ENCODE measurements at places on chromosomes 4 and X. TPM values are rescaled to one million over a fixed set of nuclear protein-coding genes. Genes with fewer than 3 reads are reported as not detected.

HSPA4L gene
- total RNA-seq, result not detected

IRF2 gene
- total RNA-seq, result 63.4 TPM

MAP9 gene
- 2.9 TPM for total RNA-seq

SPANXC gene
- not detected for total RNA-seq

CT45A5 gene
- total RNA-seq, result not detected

CNKSR2 gene
- total RNA-seq, result 14.7 TPM

ZNF157 gene
- total RNA-seq, result 0.17 TPM

CHRDL1 gene
- not detected for total RNA-seq

CT45A10 gene
- total RNA-seq, result not detected

- H3K27me3 ChIP-seq, result no peaks in the 10 kb centered on the region
- DNase-seq, result no peak
- no peak overlapping the region for H3K27ac ChIP-seq
- no peaks in the 10 kb centered on the region for H3K4me1 ChIP-seq
Measured at GRCh38 chrX:112769034-112769433, 71.6 kb downstream of the AMOT start.

GRCh38 chr4:174794543-174795094 is 34.4 kb downstream of the GLRA3 start:
- no peaks in the 10 kb centered on the region for H3K27me3 ChIP-seq
- DNase-seq, result no peak
- no peak overlapping the region for H3K4me3 ChIP-seq
- no peaks in the 10 kb centered on the region for H3K36me3 ChIP-seq

DNA sequence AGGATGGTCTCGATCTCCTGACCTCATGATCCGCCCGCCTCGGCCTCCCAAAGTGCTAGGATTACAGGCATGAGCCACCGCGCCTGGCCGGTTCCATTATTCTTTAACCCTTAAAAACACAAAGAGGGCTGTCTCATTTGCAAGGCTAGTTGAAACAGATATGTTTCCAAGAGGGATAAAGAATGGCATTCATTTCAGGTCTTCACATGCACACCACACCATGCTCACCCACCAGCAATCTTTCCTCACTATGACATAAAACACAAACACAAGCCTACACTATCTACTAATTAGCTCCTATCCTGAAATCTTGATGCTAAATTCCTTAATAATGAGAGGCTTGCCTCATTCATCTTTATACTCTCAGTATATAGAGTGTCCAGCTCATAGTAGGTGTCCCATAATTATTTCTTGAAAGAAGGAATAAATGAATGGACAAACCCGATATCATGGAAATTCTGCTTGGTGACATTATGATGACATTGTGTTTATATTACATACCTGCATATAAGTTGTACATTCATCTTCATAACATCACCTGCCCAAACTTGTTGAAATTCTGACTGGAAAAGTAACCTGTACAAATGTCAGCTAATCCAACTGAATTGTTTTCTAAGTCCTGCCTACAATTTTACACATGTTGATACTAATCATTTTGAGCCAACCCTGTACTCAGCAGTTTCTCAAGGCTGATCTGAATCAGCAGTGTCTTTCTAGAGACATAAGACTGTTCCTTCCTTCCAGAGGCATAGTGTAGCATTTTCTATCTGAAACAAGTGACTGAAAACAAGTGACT is 408.5 kb downstream of the KLHL13 start:
- H3K36me3 ChIP-seq, result no peaks in the 10 kb centered on the region
- DNase-seq, result no peak
- H3K4me3 ChIP-seq, result no peak overlapping the region
- H3K27me3 ChIP-seq, result no peaks in the 10 kb centered on the region
- no peaks in the 10 kb centered on the region for H3K4me1 ChIP-seq

DNA sequence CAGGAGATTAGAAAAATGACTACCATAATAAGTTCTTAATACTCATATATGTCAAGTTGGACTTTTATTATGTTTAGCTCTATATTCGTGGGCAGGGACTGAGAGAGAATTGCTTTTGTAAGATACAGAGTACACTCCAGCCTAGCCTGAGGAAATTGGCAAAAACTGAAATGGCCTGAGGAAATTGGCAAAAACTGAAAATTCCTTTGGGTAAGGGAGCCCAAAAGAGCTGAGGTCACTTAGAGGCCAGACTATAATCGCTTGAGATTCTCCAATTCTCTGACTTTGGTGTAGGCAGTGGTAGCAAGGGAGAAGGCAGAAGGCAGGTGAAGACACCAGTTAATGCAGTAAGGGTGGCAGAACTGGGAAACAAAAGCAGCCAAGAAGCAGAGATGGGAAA is 124.5 kb upstream of the HCCS start:
- no peak overlapping the region for H3K4me3 ChIP-seq
- H3K36me3 ChIP-seq, result no peaks in the 10 kb centered on the region
- H3K27ac ChIP-seq, result no peak overlapping the region

DNA sequence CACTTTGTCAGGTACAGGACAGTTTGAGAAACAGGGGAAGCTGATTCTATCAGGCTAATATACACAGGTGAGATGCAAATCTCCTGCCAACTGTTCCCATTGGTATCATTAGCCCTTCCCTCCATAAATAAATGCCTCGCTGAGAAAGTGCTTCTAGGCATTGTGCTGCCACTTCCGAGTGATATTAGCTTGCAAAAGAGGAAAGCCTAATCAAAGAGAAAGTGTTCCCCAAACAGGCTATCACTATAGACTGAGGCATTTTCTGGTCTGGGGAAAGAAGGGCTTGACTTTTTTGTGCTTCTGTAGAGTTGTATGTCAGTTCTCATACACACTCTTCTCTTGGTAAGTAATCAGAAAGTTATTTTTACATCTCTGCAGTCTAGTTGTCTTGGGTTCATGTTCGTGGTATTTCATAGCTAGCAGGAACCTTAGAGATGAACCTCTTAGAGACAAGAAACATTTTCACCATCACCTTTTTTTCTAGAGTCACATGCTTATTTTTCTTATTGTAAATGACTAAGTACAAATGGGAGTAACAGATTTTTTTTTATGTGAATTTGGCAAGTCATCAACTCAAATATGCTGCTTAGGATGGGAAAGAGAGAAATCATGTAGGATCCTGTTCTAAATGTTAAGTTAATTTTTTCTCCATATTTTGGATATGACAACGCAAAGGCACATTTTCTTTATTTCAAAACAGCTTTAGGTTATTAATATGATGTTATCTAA is 1009.8 kb downstream of the ADGRL3 start:
- no peaks in the 10 kb centered on the region for H3K36me3 ChIP-seq
- no peaks in the 10 kb centered on the region for H3K4me1 ChIP-seq
- H3K4me3 ChIP-seq, result no peak overlapping the region
- no peak overlapping the region for H3K27ac ChIP-seq
- H3K27me3 ChIP-seq, result no peaks in the 10 kb centered on the region

DNA sequence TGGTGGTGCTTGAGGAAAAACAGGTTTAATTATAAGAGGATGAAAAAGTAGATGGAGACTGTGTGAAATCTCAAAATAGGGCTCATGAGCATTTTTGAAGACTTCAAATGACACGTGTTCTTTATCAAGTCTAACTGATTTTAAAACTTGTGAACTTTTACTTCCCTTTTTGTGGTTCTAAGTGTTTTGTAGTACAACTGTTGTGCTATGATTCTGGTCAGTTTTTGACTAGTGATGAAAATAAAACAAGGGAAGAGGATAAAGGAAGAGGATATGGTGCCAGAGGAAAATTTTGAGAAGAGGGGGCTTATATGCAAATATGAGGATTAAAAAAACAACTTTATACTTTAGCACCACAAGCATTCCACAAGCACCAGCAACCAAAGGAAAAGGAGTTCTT is 644.0 kb downstream of the RPA4 start:
- no peaks in the 10 kb centered on the region for H3K36me3 ChIP-seq
- DNase-seq, result no peak
- no peaks in the 10 kb centered on the region for H3K27me3 ChIP-seq
- no peaks in the 10 kb centered on the region for H3K4me1 ChIP-seq
- no peak overlapping the region for H3K27ac ChIP-seq
- no peak overlapping the region for H3K4me3 ChIP-seq

- H3K4me3 ChIP-seq, result no peak overlapping the region
- H3K4me1 ChIP-seq, result peaks cover 93% of the 10 kb centered on the region
- H3K27me3 ChIP-seq, result no peaks in the 10 kb centered on the region
- peaks cover 47% of the 10 kb centered on the region for H3K36me3 ChIP-seq
Measured at GRCh38 chrX:154351183-154352011, 23.0 kb downstream of the FLNA start.

- H3K27ac ChIP-seq, result peak overlapping the region; percentile 92
- peak overlapping the region; percentile 91 for H3K4me3 ChIP-seq
- no peak for DNase-seq
- peaks cover 15% of the 10 kb centered on the region for H3K36me3 ChIP-seq
- H3K4me1 ChIP-seq, result peaks cover 66% of the 10 kb centered on the region
- no peaks in the 10 kb centered on the region for H3K27me3 ChIP-seq
Measured at GRCh38 chrX:154370300-154371016, 4.0 kb downstream of the FLNA start.

GRCh38 chr4:6607368-6608055 is 32.5 kb downstream of the MAN2B2 start:
- peaks cover 98% of the 10 kb centered on the region for H3K36me3 ChIP-seq
- no peak for DNase-seq
- H3K27ac ChIP-seq, result no peak overlapping the region
- H3K4me1 ChIP-seq, result no peaks in the 10 kb centered on the region

GRCh38 chrX:72046447-72046846 is 85.3 kb downstream of the RTL5 start:
- peaks cover 14% of the 10 kb centered on the region for H3K4me1 ChIP-seq
- peak overlapping the region; percentile 53 for H3K4me3 ChIP-seq
- no peak for DNase-seq
- H3K36me3 ChIP-seq, result no peaks in the 10 kb centered on the region
- H3K27me3 ChIP-seq, result no peaks in the 10 kb centered on the region
- H3K27ac ChIP-seq, result no peak overlapping the region

DNA sequence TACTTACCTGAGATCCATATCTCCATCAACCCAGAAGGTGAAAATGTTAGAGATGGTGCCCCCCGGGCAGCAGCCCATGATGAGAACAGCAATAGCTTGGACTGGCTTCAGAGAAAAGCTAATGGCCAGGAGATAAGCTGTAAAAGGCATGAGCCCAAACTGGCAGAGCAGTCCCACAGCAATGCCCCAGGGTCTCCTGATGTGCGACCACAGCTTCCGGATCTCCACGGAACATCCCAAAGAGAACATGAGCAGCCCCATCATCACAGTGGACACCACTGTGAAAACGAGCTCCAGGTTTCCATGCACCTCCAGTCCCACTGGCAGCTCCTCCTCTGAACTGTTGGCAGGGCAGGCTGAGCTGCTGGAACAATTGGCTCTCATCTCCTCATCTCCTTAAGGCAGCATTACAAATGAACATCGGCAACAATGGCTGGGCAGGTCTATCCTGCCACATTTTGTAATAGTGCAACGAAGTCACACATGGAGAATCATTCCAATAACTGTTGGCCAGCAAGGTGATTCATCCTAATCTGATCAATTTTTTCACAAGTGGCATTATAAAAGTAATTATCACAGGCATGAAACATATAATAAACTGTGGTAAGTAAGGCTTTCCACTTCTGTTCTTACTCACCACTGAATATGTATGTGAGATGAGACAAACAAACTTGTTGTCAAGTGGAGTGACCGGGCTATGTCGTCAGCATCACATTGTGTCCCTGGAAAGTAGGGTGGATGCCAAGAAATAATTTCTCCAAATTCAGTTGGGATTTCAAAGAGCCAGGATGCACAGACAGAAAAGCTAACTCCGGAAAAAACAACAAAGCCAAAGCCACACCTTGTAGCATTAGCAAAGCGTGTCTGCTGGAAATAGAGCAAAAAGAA is at the start of gene SLC10A6:
Gene SLC10A6 (minus strand): TSS at position 653 of the 888 bp plus-strand sequence. CDS start 269 bp downstream, at position 384.
- no peak within 1 kb of the TSS for H3K27ac ChIP-seq
- no peaks in the 10 kb centered on the region for H3K27me3 ChIP-seq
- H3K36me3 ChIP-seq, result no peaks in the 10 kb centered on the region
- no peak for DNase-seq
- H3K4me3 ChIP-seq, result no peak within 1 kb of the TSS

DNA sequence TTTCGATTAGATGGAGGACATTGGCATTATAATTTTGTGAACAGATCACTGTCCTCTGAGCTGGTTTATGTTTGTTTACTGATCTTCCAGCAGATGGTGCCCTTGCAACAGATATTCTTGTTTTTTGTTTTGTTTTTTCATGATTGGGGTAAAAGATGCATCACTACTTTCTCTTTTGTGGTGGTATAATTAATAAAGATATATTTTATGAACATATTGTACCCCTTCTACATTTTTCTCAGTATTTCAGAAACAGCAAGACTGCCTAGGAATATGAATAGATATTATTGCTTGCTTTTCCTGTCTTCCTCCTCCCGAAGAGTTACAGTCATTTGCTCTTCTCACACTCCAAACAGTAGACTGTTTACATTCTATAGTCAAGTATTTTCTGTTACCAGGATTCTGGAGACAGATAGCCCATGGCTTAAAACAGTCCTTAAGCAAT is 905.2 kb downstream of the TRAM1L1 start:
- no peaks in the 10 kb centered on the region for H3K36me3 ChIP-seq
- H3K27ac ChIP-seq, result no peak overlapping the region
- no peaks in the 10 kb centered on the region for H3K27me3 ChIP-seq
- DNase-seq, result no peak
- no peak overlapping the region for H3K4me3 ChIP-seq

- DNase-seq, result no peak
- no peaks in the 10 kb centered on the region for H3K4me1 ChIP-seq
- H3K36me3 ChIP-seq, result no peaks in the 10 kb centered on the region
- no peaks in the 10 kb centered on the region for H3K27me3 ChIP-seq
- H3K4me3 ChIP-seq, result no peak overlapping the region
- H3K27ac ChIP-seq, result no peak overlapping the region
Measured at GRCh38 chrX:28922106-28922505, 334.9 kb downstream of the IL1RAPL1 start.

- H3K4me1 ChIP-seq, result no peaks in the 10 kb centered on the region
- no peak overlapping the region for H3K27ac ChIP-seq
- H3K36me3 ChIP-seq, result no peaks in the 10 kb centered on the region
- no peaks in the 10 kb centered on the region for H3K27me3 ChIP-seq
- no peak overlapping the region for H3K4me3 ChIP-seq
- no peak for DNase-seq
Measured at GRCh38 chr4:134499074-134499473, 297.5 kb upstream of the PABPC4L start.

- no peak for DNase-seq
- H3K4me1 ChIP-seq, result no peaks in the 10 kb centered on the region
- H3K4me3 ChIP-seq, result no peak overlapping the region
- H3K27ac ChIP-seq, result no peak overlapping the region
Measured at GRCh38 chr4:159384632-159385031, 281.8 kb downstream of the RAPGEF2 start.

GRCh38 chr4:61520166-61520565 is 320.0 kb downstream of the ADGRL3 start:
- DNase-seq, result no peak
- no peak overlapping the region for H3K27ac ChIP-seq
- H3K36me3 ChIP-seq, result no peaks in the 10 kb centered on the region
- no peak overlapping the region for H3K4me3 ChIP-seq
- H3K4me1 ChIP-seq, result no peaks in the 10 kb centered on the region
- no peaks in the 10 kb centered on the region for H3K27me3 ChIP-seq

- H3K36me3 ChIP-seq, result no peaks in the 10 kb centered on the region
- H3K27me3 ChIP-seq, result peaks cover 4% of the 10 kb centered on the region
- no peak for DNase-seq
- H3K4me3 ChIP-seq, result no peak overlapping the region
- H3K4me1 ChIP-seq, result no peaks in the 10 kb centered on the region
Measured at GRCh38 chr4:105092356-105092755, 54.3 kb upstream of the TET2 start.

- H3K4me1 ChIP-seq, result no peaks in the 10 kb centered on the region
- H3K4me3 ChIP-seq, result no peak overlapping the region
- H3K27ac ChIP-seq, result no peak overlapping the region
- H3K27me3 ChIP-seq, result no peaks in the 10 kb centered on the region
Measured at GRCh38 chr4:17218786-17219185, 293.1 kb downstream of the QDPR start.

GRCh38 chr4:183139972-183140570 is 41.0 kb downstream of the WWC2 start:
- no peaks in the 10 kb centered on the region for H3K27me3 ChIP-seq
- no peak for DNase-seq
- H3K27ac ChIP-seq, result no peak overlapping the region
